ENCODE measurements at places on chromosomes 6 and 20.

DNA sequence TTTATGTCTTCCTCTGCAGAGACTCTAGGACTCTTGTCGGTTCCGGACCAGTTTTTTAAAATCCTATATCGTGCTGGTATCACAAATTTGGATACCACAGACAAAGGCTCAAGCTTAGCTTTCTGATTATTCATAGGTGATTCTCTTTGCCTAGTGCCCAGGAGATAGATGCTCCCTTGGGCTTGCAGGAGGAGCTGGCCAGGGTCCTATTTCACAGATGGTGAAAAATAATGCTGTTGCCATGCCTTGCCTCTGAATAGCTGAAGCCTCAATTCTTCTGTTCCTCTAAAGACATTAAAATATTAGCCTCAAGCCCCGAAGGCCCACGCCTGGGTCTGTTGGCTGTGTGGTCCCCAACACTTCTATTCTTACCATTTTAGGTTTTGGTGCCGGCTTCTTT is 123.9 kb upstream of the BACH2 start:
- no peak for DNase-seq

DNA sequence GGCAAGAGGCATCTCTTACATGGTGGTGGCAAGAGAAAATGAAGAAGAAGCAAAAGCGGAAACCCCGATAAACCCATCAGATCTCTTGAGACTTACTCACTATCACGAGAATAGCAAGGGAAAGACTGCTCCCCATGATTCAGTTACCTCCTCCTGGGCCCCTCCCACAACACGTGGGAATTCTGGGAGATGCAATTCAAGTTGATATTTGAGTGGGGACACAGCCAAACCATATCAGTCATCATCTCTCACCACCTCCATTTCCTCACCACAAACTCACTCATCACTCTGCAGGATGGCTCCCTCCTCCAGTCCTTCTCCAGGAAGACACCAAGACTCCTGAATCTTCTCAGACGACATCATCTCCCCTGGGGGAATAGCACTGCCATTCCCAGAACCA is 25.8 kb upstream of the SLC16A10 start:
- DNase-seq = no peak

DNA sequence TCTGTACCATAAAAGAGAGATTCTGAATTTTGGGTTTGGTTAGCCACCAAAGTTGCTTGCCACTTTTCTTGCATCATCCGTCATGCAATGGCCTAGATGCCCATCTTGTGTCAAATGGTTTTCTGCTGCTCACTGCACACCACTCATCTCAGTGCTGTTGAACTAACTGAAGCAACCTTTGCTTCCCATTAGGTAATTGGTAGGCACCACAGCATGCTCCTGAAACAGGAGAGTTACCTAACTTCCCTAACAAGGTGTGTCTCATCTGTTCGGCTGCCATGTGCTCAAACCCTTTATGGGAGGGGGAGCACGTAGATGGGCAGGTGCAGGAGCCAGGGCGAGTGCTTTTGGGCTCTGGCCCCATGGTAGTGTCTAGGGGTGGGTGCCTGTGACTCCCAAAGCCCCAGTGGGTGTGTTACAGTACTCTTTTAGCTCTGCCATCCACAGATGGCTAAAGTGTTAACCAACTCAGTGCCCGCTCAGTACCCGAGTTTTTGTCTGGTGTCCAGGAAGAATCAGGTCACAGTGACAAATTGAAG is 147.4 kb upstream of the SPACA1 start:
- no peak for DNase-seq

- DNase-seq = no peak
Observed at GRCh38 chr20:34407962-34408474, 44.9 kb downstream of the ITCH start.

DNA sequence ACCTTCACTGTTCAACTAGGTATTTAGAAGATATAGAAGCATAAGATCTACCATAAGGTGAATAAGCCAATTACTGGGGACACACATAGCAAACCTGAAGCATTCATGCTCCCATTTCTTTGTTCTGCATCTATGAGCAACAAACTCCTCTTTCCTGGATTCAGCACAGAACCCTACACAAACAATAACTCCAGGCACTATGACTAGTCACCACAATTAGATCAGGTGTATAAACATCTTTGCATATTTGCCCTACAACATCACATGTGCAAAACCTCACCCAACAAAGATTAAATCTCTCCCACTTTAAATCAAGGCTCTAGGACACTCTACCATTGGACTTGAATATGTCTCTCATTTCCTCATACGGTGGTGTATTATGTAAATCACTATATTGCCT is 652.3 kb downstream of the EPHA7 start:
- DNase-seq = no peak

- no peak for DNase-seq
Observed at GRCh38 chr6:50990750-50991446, 172.2 kb downstream of the TFAP2B start.

GRCh38 chr20:59456342-59457279 is 147.7 kb upstream of the PHACTR3 start:
- DNase-seq = no peak

- no peak for DNase-seq
Observed at GRCh38 chr6:158500016-158500735, 59.7 kb upstream of the TMEM181 start.

- DNase-seq = no peak
Observed at GRCh38 chr6:24125980-24126379, at the start of gene NRSN1. TSS of gene NRSN1 (plus strand) at chr6:24126215. CDS start at chr6:24134328, 8,113 bp downstream.

DNA sequence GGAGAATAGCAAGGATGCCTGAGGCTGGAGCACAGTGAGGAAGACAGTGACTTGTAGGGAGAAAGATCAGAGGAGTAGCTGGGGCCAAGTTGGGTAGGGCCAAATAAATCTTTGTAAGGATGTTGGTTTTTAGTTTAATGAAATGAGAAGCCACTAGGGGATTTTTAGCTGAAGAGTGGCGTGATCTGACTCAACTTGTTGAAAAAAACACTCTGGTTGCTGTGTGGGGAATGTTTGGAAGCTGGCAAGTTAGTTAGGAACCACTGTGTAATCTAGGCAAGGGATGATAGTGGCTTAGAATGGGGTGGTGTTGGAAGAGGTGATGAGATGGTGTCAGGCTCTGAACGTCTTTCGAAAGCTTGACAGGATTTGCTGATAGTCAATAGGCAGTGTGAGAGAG is 176.1 kb upstream of the HDDC2 start:
- DNase-seq = no peak

DNA sequence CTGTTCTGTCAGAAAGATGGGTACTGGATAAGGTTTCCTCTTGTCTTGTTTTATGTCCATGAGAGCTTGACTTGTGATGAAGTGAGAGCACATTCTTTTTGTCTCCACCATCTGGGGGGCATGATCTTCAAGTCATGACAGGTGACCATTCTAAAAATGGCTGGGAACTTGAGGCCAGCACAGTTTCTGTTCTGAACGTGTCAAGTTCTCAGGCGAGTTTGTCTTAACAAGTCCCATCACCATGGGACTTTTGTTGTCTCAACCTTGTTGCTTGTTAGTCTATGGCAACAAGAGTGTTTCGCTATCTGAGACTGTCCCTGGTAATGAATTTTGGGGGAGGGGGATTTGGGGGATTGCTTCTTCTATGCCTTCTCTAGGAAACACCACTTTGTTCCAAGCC is 25.6 kb upstream of the ENPP4 start:
- DNase-seq = no peak

DNA sequence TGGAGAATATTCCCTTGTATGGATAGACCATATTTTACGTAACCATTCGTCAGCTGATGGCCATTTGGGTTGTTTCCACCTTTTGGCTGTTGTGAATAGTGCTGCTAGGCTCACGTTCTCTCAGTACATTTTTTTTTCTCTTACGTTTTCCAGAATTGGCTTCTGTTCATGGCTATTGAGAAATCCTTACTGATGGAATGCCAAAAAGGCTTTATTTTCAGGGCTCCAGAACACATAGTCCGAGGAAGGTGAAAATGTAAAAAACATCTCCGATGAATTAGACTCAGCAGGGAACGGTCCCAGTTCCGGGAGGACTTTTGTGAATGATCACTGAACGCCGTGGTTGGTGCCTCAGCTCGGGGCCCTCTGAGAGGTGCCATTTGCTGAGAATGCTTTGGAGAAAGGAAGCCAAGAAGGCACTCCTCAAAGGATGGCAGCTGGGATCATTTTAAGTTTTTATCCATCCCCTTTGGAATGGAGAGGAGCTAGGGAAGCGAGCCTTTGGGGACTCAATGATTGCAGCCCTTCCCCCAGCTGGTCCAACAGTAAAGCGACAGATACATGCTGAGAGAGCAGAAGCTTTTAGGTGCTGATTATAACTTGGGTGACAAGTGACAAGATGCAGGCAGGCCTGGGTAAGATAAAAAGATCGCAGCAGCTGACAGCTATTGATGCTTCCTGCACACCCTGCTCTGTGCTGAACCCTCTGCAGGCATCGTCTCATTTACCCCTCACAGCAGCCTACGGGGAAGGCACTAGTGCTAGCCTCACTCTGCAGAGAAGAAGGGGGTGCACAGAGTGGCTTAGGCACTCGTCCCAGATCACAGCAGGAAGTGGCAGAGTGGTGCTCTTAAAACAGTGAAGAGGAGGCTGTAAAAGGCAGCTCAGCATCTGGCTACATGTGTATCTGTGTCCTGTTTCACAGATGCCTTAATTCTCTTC is 133.4 kb upstream of the KCNG1 start:
- no peak for DNase-seq

DNA sequence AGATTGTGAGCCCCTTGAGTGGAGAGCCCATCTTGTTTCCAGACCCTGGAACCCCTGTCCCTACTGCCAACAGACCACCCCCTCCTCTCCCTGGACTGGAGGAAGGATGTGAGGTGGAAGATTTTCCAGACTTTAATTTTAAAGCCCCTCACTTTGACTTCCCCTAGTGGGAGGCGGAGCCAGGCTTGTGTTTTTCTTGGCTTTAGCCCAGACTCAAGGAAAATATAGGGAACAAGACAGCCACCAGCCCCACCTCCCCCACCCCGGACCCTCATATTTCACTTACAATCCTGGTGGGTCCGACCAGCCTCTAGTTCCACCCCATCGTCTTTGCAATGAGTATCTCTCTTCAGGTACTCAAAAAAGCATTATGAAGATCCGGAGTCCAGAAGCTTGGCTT is 40.8 kb downstream of the NCR2 start:
- no peak for DNase-seq

DNA sequence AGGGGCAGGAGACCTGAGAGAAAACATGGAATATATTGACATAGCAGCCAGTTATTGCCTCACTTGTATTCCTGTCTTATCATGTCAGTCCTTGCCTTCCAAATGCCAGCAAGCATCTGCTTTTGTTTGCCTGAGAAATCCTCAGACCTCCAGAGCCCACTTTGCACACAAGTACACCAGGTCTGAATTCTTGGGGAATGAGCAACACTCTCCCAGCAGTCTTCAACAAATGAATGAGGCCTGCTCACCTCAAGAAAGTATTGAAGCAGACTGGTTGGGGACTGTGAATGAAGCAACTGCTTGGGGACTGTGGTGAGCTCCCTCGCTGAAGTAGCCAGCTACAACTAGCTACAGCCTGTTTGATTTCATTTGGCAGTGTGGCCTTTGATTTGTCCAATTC is 172.8 kb upstream of the SPTLC3 start:
- no peak for DNase-seq

GRCh38 chr6:88490908-88491264 is 324.7 kb upstream of the CNR1 start:
- DNase-seq = no peak

- peak; percentile 32 for DNase-seq
Observed at GRCh38 chr6:138107078-138107751, at the start of gene PERP. TSS of gene PERP (minus strand) at chr6:138107419. CDS start at chr6:138107340, 79 bp downstream.

- DNase-seq = no peak
Observed at GRCh38 chr20:38927902-38928578, 1.8 kb downstream of the FAM83D start.

Data from stimulated activated CD8-positive, alpha-beta memory T cell treated with anti-CD3 and anti-CD28 coated beads, Interleukin-7, amount 100 ng/mL, for 24 hours (primary cell).